ENCODE measurements at places on chromosomes 16 and 17. TPM values are rescaled to one million over a fixed set of nuclear protein-coding genes. Genes with fewer than 3 reads are reported as not detected.

PRSS36 gene
- 4.2 TPM for total RNA-seq

SPNS2 gene
- total RNA-seq = 14.2 TPM

- DNase-seq = peak; percentile 77
These were observed 36.4 kb upstream of the HSBP1 start for GRCh38 chr16:83771306-83771942.

SMG1 gene
- 41.9 TPM for total RNA-seq

GRCh38 chr16:56300891-56301850 lies 109.9 kb downstream of the GNAO1 start:
- DNase-seq = no peak

DNA sequence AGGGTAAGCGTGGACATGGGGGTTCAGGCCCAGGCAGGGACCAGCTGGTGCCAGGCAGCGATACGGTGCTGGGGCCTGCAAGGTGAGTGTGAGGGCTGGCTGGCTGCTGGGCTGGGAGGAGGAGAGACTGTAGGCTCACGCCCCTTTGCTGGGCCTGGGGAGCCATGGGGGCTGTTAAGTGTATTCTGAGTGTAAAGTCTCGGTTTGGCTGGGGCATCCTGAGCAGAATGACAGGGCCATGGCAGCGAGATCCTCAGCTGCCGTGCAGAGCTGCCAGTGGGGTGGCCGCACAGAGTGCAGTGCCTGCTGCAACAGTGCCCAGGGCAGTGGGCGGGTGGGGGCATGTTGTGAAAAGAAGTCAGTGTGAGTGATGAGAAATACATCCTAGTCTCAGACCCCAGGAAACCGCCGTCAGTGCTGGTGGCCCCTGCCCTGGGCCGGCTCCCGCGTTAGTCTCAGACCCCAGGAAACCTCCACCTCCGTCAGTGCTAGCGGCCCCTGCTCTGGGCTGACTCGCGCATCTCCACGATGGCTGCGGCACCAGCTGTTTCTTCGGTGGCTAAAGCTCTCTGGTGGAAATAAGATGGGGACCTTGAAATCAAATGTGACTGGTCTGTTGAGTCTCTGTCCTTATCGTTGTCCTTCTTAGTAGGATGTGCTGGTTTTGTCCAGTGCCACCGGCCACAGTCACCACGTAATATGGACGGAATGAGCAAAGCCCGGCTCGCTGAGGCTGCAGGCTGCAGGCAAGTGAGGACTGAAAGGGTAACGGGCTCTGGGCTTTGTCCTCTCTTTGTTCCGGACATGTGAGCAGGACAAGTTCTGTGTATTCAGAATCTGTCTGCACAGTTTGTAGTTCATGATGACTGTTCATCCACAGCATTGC lies 22.9 kb downstream of the ACSF3 start:
- DNase-seq = peak; percentile 18

CCL16 gene
- total RNA-seq = 0.27 TPM

CTRB1 gene
- 0.39 TPM for total RNA-seq

DNA sequence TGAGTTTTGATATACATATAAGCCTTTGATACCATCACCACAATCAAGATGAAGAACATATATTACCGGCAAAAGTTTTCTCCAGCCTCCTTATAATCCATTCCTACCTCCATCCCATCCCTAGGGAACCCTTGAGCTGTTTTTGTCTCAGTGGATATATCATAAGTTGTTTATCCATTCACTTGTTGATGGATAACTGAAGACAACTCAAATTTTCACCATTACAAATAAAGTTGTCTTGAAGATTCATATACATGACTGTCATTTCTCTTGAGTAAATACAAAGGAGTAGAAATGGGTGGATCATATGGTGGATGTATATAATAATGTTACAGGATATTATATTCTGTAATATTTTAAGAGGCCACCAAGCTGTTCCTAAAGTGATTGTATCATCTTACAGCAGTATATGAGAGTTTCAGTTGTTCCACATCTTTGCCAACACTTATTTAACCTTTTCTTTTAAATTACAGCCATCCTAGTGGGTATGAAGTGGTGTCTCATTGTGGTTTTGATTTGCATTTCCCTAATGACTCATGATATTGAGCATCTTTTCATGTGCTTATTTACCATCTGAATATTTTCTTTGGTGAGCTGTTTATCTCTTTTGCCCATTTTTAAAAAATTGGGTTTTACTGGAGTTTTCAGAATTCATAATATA lies 17.4 kb downstream of the NF1 start:
- DNase-seq = no peak

DNA sequence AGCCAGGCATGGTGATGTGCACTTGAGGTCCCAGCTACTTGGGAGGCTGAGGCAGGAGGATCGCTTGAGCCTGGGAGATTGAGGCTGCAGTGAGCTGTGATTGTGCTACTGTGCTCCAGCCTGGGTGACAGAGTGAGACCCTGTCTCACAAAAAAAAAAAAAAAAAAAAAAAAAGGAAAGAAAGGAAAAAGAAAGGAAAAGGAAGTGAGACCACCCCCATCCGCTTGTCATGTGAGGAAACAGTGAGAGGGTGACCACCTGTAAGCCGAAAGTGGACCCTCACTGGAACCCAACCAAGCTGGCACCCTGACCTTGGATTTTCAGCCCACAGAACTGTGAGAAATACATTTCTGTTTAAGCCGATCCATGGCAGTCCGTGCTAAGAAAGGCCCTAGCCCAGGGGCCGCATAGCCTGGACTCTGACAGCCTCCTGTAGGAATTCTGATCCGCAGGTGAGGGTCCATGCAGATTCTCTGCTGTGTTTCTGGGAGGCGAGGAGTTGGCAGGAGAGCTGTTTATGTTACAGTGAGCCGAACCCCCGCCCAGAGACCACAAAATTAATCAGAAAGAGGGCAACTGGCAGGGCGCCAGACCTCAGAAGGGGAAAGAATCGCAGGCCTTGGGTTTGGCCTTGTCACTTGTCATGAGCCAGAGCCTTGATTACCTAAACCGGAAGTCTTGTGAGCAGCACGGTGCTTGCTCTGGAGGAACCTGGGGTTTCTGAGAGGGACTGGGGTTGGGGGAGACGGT lies 945 bp downstream of the SGSH start:
- DNase-seq = peak; percentile 81

- DNase-seq = no peak
These were observed 141.6 kb downstream of the HS3ST2 start for GRCh38 chr16:22955461-22956070.

- DNase-seq = peak; percentile 95
These were observed 20.9 kb downstream of the HLF start for GRCh38 chr17:55285340-55286301.

DNA sequence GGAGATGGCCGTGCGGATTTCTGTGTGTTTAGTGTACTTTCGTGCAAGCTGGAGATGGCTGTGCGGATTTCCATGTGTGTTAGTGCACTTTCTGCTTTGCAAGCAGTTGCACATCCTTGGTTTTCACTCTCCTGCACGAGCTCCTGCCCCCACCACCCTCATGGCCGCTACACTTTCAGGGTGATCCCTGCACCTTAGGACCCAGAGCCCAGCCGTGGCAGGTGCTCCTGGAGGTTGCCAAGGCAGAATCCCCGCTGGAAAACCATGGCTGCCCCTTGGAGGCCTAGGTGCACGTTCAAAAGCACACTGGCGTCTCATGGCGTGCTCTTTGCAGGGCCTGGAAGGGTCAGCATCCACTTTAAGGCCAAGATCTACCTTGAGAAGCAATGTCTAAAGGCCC lies 311.0 kb upstream of the TNRC6C start:
- DNase-seq = no peak

RHBDF1 gene
- 22.1 TPM for total RNA-seq

PHF12 gene
- 23.4 TPM for total RNA-seq

DNA sequence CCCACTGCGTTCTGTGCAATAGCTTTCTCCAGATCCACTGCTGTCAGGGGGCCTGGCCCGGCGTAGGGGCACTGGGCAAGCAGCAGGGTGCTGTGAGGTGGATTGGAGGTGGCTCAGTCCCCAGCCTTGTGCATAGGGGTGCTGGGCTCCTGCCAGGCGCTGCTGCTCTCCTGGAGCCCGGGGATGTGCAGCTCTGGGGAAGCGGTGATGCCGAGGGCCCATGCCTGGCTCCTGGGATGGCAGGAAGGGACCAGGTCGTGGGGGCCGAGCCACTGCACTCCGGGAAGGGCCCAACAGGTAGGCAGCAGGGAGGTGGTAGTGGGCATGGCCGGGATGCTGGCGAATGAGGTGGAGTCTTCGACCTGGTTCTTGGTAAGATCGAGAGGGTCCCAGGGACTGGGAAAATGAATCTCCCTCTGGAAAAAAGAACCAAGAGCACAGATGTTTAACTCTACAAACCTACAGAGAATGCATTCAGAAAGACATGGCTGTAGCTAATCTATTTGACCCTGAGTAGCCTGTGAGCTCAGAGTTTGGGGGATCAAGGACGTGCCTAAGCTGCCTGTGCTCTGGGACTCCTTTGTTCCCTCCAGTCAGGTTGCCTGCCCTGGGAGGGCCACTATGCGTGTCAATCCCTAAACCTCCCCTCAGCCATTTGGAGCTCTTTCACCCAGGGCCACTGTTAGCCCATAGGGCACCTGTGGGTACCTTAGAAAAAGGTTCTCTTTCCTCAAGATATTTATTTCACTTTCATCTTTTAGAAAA lies 6.6 kb upstream of the SUPT4H1 start:
- no peak for DNase-seq

GRCh38 chr17:51085150-51085805 lies 35.4 kb downstream of the SPAG9 start:
- no peak for DNase-seq

DNA sequence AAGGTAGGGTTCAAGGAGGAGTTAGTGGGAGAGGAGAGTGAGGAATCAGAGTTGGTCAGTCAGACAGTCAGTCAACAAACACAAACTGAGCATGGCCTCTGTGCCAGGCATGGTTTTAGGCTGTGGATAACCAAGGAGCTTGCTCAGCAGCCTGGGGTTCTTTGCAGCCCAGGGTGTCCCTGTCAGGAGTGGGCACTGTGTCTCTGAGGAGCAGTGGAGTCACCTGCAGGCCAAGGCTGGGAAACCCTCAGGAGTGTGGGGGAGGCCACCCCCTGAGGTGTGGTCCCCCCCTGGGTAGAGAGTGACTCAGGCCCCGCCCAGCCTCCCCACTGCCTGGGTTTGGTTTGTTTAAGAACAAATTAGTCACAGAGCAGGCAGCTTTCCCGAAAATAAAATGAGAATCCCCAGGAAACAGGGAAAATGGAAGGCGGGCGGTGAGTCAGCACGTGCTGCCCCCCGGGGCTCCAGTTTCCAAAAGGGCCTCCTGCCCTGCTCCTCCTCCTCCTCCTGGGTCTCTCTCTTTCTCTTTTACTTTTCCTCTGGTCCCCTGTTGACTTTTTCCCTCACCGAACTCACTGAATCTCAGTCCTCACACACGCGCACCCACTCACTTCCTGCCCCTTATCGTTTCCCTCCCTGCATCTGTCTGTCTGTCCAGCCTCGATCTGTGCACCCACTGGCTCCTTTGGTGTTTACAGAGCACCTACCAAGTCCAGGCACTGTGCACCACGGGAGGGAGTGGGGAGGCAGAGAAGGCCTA lies 44.3 kb downstream of the SOCS3 start:
- peak; percentile 92 for DNase-seq

DNA sequence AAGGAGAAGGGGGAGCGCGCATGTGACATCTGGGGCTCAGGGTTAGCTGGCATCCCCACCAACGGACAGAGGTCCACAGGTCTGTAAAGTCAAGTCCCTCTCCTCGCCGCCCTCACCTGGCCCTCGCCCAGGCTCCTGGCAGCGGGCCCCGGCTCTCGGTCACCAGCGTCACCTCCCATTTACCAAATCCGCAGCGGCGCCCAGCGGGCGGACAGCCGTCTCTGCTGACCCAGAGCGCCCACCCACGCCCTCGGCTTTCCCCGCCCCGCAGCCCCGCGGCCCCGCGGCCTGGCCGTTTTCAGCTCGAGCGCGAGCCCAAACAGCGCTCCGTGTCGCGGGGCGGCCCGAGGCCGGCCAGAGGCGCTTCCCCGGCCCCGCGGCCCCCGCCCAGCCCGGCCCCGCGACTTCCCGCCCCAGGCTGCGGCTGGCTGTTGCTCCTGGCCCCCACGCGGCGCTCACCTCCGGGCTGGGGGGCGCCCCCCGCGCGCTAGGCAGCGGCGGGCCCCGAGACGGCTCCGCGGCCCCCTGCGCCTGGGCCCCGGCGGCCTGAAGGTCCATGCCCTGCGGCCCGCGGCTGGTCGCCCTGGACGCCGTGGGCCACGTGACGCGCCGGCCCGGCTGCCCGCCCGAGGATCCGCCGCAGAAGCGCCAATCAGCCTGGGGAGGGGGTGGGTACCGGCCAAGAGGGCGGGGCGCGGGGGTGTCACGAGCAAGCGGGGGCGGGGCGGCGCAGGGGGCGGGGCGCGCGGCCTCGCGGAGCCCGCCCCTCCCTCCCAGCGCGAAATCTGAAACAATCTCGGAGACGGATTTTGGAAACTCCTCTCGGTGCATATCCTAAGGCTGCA lies at the start of gene COPRS:
Gene COPRS (minus strand): TSS at position 603 of the 845 bp plus-strand sequence. CDS start 45 bp downstream, at position 558.
- DNase-seq = peak; percentile 91

DNA sequence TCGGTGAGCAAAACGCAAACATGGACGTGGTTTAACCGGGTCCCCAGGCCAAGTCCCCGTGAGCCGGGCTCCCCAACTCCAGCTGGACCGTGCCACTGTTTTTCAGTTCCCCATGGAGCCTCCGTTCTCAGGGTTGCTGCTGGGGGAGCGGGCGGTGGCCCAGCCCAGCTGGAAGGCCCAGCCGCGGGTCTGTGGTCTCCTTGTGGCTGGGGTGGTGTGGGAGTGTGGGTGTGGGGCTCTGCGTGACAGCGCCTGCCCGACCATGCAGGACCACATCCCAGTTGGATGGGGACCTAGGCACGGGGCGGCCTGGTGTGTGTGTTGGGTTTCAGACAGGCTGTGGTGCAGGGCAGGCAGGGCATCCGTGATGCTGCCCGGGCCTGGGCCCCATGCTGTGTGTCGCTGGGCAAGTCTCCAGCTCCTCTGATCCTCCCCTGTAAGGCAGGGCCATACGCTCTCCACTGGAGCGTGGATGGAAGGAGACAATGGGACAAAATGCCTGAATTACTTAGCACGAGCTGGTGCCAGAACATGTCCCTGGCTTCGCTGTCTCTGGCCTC lies 40.3 kb downstream of the COX4I1 start:
- no peak for DNase-seq

MPRIP gene
- total RNA-seq = 247 TPM

ZFP3 gene
- total RNA-seq = 8.6 TPM

CTDNEP1 gene
- 116 TPM for total RNA-seq

KCNJ18 gene
- total RNA-seq = not detected

- no peak for DNase-seq
These were observed 105.6 kb downstream of the OR1D5 start for GRCh38 chr17:2957631-2958286.
